ENCODE measurements at places on chromosomes 1 and 21.

- no peak for DNase-seq
These were observed 23.4 kb downstream of the ZNF281 start for GRCh38 chr1:200386416-200386815.

GRCh38 chr1:173266841-173267240 lies 59.7 kb upstream of the TNFSF4 start:
- no peak for DNase-seq

DNA sequence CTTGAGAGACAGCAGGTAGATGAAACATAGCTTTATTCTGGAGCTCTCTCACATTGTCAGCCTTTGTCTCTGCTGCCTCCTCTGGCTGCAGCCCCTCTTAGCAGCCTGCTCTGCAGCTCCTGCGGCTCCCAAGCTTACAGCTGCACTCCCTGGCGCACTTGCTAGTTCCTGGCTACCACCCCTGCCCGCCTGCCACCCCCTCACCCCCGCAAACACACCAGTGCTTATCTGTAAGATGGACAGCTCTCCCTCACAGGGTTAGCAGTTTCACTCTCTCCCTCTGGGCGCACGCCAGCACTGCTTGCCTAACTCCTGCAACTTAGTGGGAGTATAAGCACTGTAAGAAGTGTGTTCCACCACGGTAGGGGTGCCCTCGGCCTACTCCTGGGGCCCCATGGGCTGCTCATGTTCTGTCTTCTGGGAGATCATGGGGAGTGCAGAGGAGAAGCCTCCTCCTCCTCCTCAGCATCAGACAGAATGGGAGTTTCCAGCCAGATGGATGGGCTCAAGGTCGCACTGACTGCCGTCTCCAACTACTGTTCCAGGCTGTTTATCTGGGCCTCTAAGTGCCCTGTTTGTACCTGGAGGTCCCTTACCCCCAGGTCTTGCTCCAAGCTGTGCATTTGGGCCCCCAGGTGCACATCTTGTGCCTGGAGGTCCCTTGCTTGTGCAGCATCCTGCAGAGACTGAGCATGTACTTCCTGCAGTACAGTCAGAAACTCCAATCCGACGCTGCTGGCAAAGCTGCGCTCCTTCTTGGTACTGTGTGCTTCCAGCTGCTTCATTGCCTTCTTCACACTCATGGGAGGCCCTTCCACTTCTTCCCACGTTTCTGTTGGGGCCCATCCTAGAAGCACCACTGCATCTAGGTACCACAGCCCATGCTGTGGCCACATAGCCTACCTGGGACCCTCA lies 1388.1 kb downstream of the AMY1C start:
- DNase-seq = no peak

GRCh38 chr1:31839662-31840343 lies 24.0 kb upstream of the SPOCD1 start:
- no peak for DNase-seq

- DNase-seq = no peak
These were observed 30.7 kb downstream of the PRDX6 start for GRCh38 chr1:173507847-173508209.

- no peak for DNase-seq
These were observed 9.8 kb downstream of the PLEKHO1 start for GRCh38 chr1:150159550-150159949.

DNA sequence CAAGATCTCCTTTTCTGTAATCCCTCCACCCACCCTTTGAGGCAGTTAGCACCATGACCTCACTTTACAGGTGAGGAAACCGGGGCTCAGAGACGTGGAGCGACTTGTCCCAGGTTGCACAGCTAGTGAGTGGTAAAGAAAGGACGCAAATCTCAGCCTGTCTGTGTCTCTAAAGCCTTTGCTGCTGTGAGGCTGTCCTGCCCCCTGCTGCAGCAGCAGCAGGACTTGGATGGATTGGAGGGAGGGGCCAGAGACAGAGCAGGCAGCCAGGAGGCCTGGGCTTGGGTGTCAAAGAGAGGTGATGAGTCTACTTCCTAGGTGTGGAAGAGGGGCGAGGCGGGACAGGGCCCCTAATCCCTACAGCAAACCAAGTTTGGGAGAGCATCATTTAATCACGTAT lies 69.6 kb downstream of the PTPRU start:
- DNase-seq = no peak

GRCh38 chr1:154253671-154254070 lies 18.8 kb upstream of the HAX1 start:
- no peak for DNase-seq

DNA sequence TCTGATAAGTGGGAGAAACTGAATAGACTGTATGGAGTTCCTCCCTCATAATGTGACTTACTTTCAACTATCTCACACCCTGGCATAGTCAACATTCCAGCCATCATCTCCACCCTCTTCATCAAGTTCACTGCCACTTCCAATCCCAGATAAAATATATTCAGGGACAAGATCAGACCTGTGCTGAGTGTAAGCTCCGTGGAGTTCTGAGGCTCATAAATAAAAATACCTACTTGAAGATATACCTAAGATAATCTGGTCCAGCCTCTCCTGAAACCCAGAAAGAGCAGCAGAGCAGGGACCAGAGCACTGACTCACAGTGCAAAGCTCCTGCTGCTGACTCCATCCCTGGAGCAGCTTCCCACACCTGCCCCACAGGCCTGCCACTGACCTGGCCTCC lies 1.7 kb upstream of the LCE7A start:
- DNase-seq = no peak

- DNase-seq = no peak
These were observed 56.1 kb downstream of the SLAMF6 start for GRCh38 chr1:160466961-160467360.

DNA sequence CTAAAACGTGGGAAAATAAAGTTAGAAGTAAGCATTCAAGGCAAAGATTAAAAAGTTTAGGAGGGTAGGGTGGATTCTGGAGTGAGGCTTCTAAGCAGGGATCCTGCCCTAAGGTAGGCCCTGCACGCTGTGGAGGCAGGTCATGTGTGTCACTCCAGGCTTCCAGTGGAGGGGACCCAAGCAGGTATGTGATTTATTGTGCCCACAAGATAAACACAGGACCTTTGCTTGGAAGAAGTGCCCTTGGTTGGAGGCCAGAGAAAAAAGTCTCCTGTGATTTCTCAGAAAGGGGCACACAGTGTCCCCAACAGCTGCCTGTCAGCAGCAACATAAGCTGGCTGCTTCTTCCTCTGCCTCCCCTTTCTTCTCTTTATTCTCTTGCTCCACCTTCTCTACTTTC lies 110.8 kb downstream of the FOXD2 start:
- DNase-seq = no peak

DNA sequence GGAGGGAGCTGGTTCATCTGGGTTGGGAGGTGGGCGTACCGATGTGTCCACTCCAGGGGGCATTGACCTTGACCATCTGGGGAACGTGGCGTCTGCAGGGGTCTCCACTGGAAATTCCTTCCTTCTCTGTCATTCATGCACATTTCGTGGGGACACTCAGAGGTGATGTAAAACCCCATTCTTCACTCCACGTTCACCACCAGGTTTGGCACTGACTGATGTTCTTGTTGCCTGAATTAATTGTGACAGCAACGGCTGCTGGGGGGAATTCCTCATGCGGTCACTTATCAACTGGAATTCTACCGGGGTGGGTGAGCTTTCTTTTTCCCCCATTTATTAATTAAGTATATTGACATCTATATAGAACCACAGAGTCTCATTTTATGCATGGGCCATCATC lies 18.1 kb upstream of the POFUT2 start:
- DNase-seq = no peak

DNA sequence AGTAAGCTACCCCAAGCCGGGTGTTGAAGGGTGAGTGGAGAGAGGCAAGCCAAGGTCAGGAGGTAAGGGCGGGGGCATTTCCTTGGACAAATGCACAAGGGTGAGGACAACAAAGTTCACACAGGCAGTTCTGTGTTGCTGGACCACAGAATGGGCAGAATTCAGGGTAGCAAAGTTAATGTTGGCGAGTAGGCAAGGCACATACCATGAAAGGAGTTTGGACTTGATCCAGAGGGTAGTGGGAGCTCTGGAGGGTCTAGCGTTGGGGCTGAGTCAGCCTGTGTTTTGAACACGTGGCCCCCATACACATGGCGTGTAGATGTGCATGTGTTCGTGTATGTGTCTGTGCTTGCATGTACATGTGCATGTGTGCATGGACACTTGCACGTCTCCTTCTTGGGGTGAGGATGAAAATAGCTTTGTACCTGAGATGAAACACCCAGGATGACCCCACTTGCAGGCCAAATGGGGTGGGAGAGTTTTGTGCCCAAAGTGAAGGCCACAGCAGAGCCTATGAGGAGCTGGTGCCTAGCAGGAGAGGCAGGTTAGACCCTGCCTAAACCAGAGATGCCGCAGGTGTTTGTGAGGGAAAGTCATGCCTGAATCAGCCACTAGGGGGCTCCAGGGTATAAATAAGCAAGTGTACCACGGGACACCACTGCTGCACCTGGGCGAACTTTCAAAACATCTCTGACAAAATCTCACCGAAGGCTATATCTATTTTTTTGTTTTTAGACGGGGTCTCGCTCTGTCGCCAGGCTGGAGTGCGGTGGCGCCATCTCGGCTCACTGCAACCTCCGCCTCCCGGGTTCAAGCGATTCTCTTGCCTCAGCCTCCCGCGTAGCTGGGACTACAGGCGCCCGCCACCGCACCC lies 21.8 kb downstream of the SLC27A3 start:
- peak; percentile 84 for DNase-seq

GRCh38 chr1:41806472-41807155 lies 112.1 kb downstream of the HIVEP3 start:
- no peak for DNase-seq

DNA sequence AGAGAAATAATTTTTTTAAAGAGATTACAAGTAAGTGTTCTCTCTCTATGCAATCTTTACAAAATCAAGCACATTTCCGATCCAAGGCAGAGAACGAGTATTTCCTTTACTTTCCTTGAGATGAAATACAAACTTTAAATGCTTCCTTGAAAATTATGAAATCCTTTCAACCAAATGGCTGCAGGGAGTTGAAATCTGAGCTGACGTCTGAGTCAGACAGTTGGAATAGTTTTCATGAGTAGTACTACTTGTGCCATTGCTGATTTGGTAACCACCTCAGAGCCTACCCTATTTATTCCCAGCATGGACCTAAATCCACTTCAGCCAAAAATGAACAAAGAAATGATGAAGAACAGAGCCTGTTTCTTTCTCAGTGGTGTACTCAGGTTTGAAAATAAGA lies 183.6 kb downstream of the GIPC2 start:
- DNase-seq = no peak

DNA sequence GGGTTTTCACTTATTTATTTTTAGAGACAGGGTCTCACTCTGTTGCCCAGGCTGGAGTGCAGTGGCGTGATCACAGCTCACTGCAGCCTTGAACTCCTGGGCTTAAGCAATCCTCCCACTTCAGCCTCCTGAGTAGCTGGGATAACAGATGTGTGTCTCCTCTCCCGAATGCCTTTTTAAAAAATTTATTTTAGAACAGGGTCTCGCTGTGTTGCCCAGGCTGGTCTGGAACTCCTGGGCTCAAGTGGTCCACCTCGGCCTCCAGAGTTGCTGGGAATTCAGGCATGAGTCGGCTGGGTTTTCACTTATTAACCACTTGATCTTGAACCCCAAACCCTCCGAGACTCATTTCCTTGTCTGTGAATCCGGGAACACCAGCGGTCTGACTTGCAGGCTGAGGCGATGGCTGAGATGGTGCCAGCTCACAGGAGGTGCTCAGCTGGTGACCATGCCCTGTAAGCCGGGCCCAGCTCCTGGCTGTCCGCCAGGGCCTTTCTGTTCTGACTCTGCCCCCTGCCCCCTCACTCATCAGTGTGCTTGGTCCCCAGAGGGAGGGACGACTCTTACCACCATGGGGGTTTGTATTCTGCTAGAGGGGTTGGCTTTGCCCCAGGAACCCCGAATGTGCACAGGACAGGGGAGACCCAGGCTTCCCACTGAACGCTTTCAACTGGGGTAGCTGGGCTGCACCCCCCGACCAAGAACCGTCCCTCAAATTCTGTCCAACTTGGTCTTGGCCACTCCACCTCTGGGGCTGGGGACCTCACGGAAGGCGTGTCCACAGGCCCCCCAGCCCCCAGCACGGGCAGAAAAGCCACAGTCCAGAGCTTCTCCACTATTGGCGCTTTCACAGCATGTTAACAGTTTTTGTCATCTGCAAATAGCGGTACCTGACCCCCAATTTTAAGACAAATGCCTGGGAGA lies 22.5 kb downstream of the MMEL1 start:
- DNase-seq = no peak

- peak; percentile 60 for DNase-seq
These were observed 6.7 kb upstream of the WNT2B start for GRCh38 chr1:112501810-112502641.

DNA sequence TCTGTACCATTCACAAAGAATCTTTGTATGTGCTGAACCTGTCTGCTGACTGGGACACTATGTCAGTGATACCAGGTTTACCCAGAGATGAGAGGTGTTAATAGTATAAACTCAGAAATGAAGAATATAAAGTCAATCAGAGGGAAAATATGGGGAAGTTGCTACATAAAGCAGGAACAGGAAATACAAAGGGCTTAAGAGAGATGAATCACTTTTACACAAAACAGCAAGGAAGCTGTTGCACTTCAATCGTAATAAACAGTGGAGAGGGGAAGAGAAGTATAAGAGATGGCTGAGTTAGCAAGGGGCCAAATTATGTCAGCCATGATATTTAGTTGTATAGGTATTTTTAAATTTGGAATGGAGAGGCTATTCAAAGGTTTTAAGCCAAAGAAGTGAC lies 890.2 kb upstream of the NCAM2 start:
- no peak for DNase-seq

DNA sequence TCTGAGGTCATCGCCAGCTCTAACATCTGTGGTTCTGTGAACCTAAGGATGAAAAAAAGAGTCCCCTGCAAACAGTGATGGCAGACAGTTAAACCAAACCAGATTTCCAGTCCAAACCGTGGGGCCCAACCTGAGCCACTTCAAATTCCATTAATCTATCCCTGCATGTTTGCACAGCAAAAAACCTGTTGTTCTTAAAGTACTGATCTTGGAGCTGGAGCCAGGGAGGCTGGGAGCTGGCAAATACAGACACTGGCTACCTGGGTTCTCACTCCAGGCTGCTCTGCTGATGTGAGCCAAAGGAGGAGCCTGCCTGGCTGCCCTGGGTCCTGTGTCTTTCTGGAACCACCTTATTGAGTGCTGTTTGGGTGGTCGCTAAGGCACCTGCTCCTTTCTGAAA lies 16.4 kb downstream of the LDLRAD1 start:
- no peak for DNase-seq

DNA sequence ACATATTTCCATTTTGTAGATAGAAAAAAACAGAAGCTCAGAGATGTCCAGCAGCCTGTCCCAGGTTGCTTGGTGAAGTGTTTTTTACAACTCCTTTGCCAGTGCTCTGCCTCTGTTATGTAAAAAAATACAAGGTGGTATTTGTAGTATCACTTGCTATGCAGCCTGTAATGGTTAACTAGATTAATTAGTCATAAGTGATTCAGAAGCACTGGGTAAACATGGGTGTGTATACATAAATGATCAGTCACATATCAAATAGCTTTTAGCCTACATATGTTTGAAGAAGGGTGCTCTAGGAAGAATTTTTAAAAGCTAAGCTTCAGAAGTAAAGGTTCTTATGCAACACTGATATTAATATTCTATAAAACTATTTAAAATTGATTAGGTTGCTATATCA lies 70.0 kb upstream of the MAGI3 start:
- DNase-seq = no peak

Measured in stimulated activated CD4-positive, alpha-beta T cell treated with anti-CD3 and anti-CD28 coated beads, TNF-alpha, amount 100 ng/mL, for 24 hours (primary cell).